ENCODE measurements at places on chromosomes 7 and 10.

- no peak for DNase-seq
Observed at GRCh38 chr7:49014870-49015269, 90.5 kb downstream of the CDC14C start.

DNA sequence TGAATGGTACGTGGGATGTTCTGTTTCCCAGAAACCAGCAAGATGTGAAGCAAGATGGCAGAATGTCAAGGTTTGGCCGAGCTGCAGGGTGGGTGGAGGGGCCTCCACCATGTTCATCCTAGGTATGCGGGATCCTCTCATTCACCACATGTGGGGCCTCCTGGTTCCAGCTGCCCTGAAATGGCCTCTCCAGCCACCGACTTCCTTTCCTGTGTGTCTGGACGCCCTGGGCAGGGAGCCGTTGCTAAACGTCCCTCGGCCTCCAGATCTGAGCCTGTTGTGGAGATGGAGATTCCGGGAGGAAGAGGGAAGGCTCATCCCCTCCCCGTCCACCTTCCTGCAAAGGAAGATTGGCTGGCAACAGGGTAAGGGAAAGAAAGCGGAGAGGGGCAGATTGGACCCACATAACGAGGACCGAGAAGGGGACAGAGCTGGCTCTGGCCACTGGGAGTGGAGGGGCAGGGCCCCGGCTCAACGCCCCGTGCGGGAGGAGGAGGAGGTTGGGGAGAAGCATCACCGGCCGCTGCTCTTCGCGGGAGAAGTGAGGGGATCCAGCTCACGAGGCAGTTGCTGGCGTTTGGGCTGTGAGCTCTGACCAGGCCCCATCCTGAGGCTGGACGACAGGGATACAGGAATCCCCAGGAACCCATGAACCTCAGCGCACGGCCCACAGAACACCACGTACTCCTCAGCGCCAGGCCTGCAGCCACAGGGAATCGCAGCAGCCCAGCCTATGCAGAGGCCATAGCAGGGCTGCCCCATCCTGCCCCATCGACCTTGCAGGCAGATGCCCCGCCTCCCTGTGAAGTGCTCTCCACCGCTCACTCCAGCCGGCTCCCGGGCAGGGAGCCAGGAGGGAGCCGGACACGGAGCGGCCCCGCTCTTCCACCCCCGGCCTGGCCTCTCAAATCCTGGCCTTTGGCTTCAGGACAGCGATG is 98.3 kb downstream of the FOXL3 start:
- no peak for DNase-seq

GRCh38 chr10:47311932-47312662 is 10.2 kb upstream of the GDF2 start:
- DNase-seq, result peak; percentile 54

GRCh38 chr10:61919646-61920215 is 18.2 kb downstream of the ARID5B start:
- no peak for DNase-seq

GRCh38 chr10:122508021-122508420 is 46.7 kb downstream of the HTRA1 start:
- no peak for DNase-seq
